ENCODE measurements at places on chromosomes 4 and X.

DNA sequence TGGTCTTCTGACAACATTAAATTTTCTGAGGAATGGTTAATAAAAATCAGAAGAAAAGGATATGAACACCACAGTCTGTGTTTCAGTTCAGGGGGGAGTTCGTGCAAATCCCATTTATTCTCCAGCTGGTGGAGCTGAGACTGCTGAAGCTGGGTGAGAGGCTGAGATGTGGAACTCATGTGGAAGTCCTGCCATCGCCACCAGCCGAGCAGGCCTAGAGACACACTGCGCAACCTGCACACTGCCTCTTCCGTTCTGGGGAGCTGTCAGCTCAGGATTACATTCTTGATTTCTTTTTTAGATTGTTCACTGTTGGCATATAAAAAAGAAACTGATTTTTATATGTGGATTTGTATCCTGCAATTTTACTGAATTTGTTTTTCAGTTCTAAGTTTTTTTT is 66.6 kb upstream of the ELOVL6 start:
- DNase-seq = no peak

- DNase-seq = peak; percentile 84
Measured at GRCh38 chr4:48268956-48269860, at the start of gene TEC. TSS of gene TEC (minus strand) at chr4:48269838. CDS start at chr4:48228614, 41,224 bp downstream.

GRCh38 chr4:115657991-115658650 is 544.7 kb upstream of the NDST4 start:
- peak; percentile 5 for DNase-seq

DNA sequence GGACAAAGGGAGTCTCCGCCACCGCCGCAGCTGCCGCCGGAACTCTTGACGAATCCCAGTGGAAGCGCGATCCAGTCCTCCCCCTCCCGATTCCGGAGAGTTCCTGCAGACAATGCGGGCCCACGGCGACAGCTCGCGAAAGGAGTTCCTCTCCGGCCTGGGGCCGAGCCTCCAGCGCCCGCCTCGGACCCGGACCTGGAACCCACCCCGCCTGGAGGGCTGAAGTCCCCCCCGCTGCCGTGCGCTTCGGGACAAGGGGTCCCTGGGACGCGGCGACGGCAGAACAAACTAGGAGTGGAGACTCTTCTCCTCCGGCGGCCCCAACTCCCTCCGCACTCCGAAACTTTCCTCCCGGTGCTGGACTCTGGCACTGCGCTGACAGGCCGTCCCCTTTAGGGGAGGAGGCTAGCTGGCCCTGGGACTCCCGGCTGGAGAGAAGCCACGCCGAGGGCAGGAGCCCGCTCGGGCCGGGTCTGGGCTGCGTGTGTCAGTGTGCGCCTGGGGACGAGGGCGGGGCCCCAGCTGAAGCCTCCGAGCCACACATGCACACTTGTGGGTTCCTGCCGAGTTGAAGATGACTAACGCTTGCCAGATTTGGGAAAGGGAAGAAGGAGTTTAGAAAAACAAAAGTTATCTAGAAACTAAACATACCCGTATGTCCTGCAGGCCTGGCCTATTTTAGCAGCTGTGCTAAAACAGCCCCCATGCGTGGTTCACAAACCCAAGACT is at the start of gene ANTXR2:
TSS of gene ANTXR2 (minus strand) at position 486 of the 729 bp plus-strand sequence. CDS start 669 bp downstream, outside the sequence.
- DNase-seq = peak; percentile 94

DNA sequence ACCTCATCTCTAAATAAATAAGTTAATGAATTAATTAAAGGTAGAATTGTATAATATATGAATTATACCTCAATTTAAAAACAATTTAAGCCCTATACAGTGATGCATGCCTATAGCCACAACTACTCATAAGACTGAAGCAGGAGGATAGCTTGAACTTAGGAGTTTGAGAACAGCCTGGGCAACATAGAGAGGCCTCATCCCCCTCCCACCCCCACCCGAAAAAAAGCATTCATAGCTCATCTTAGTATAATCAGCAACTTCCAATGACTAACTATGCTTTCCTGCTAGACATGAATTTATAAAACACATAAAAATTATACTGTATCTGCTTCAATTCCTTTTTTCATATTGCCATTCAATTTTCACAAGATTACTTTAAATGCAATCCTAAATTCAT is 1.6 kb downstream of the LRBA start:
- DNase-seq = no peak

DNA sequence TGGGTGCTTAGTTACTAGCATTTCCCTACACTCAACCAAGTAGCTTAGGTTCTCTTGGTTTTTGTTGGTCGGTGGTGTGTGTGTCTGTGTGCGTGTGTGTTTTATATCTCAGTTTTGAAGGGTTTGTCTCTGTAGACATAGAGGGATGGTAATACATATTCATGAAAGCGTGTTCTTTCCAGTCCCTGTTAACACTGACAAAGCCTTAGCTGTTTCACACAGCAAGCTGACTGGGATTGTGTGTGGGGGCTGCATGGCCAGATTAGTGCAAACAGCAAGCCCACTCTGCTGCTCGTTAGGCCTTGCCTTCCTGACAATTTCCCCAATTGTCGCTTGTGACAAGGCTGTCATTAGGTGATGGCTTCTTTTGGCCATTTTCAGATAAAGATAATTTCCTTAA is 43.9 kb downstream of the ALPK1 start:
- no peak for DNase-seq

- peak; percentile 57 for DNase-seq
Measured at GRCh38 chrX:43474321-43474720, 181.8 kb upstream of the MAOA start.
